Fibroblast of lung (primary cell): ENCODE measurements at places on chromosomes 6 and 20. TPM values are rescaled to one million over a fixed set of nuclear protein-coding genes. Genes with fewer than 3 reads are reported as not detected.

Gene ANKRD66
- total RNA-seq = not detected in 2 replicates

Gene RNF114
- total RNA-seq = 50.3 and 65.2 TPM in 2 replicates

Gene FAM110A
- 1.3 and 1.8 TPM in 2 replicates for total RNA-seq

Gene NKX2-2
- total RNA-seq = not detected in 2 replicates

Gene NKX2-4
- total RNA-seq = not detected in 2 replicates

Gene BTN1A1
- not detected in 2 replicates for total RNA-seq

Gene GJA10
- total RNA-seq = not detected in 2 replicates

Gene SLC17A3
- not detected in 2 replicates for total RNA-seq

Gene FARS2
- 18.5 and 22.6 TPM in 2 replicates for total RNA-seq

Gene SLC22A2
- not detected in 2 replicates for total RNA-seq

Gene VSX1
- total RNA-seq = not detected in 2 replicates

Gene CDH4
- 2.3 and 4.8 TPM in 2 replicates for total RNA-seq

Gene MRAP2
- under 0.01 and 0.17 TPM in 2 replicates for total RNA-seq

Gene HLA-DMB
- 0.51 and 0.83 TPM in 2 replicates for total RNA-seq

Gene UNC93A
- total RNA-seq = not detected in 2 replicates

Gene LPA
- not detected in 2 replicates for total RNA-seq

Gene MCHR2
- total RNA-seq = not detected in 2 replicates

Gene TXLNB
- total RNA-seq = 1.2 and 1.5 TPM in 2 replicates

Gene CCM2L
- not detected in 2 replicates for total RNA-seq

Gene SMPDL3A
- total RNA-seq = 19.8 and 51.4 TPM in 2 replicates

Gene TMEM244
- total RNA-seq = not detected in 2 replicates

Gene SLC32A1
- total RNA-seq = not detected in 2 replicates

Gene TP53TG5
- total RNA-seq = under 0.01 TPM in 1 of 2 replicates, not detected in the other

Gene ANKRD6
- 2.3 and 3.6 TPM in 2 replicates for total RNA-seq

Gene CYP24A1
- total RNA-seq = 0.26 TPM in 1 of 2 replicates, not detected in the other

Gene BEND3
- 0.83 and 1.0 TPM in 2 replicates for total RNA-seq

Gene CLIC5
- not detected in 2 replicates for total RNA-seq

Gene TUBB2B
- 3.8 and 5.1 TPM in 2 replicates for total RNA-seq

Gene CAGE1
- under 0.01 and 0.17 TPM in 2 replicates for total RNA-seq

Gene PDYN
- total RNA-seq = not detected in 2 replicates

Gene SLC22A23
- total RNA-seq = 3.0 and 5.1 TPM in 2 replicates

Gene SPATA25
- total RNA-seq = 1.5 and 3.6 TPM in 2 replicates

Gene SLC22A1
- total RNA-seq = 0.26 and 0.50 TPM in 2 replicates

Gene OR2H2
- total RNA-seq = not detected in 2 replicates

Gene PPP1R10
- 18.2 and 28.2 TPM in 2 replicates for total RNA-seq

Gene FBXO5
- total RNA-seq = 6.9 and 8.4 TPM in 2 replicates

Gene ANKEF1
- 2.3 and 3.5 TPM in 2 replicates for total RNA-seq

Gene ACOT13
- total RNA-seq = 7.7 and 12.2 TPM in 2 replicates

Gene SLC12A5
- 0.26 and 0.50 TPM in 2 replicates for total RNA-seq

Gene TAF4
- total RNA-seq = 2.8 and 3.0 TPM in 2 replicates

Gene LY6G6F
- total RNA-seq = not detected in 2 replicates

Gene IMPG1
- not detected in 2 replicates for total RNA-seq

Gene OPRL1
- total RNA-seq = 2.6 and 4.1 TPM in 2 replicates

Gene SIM1
- total RNA-seq = not detected in 2 replicates

Gene TASP1
- total RNA-seq = 6.3 and 6.7 TPM in 2 replicates

Gene PTCRA
- not detected in 2 replicates for total RNA-seq
